ENCODE measurements at places on chromosomes 6 and 20. TPM values are rescaled to one million over a fixed set of nuclear protein-coding genes. Genes with fewer than 3 reads are reported as not detected.

DNA sequence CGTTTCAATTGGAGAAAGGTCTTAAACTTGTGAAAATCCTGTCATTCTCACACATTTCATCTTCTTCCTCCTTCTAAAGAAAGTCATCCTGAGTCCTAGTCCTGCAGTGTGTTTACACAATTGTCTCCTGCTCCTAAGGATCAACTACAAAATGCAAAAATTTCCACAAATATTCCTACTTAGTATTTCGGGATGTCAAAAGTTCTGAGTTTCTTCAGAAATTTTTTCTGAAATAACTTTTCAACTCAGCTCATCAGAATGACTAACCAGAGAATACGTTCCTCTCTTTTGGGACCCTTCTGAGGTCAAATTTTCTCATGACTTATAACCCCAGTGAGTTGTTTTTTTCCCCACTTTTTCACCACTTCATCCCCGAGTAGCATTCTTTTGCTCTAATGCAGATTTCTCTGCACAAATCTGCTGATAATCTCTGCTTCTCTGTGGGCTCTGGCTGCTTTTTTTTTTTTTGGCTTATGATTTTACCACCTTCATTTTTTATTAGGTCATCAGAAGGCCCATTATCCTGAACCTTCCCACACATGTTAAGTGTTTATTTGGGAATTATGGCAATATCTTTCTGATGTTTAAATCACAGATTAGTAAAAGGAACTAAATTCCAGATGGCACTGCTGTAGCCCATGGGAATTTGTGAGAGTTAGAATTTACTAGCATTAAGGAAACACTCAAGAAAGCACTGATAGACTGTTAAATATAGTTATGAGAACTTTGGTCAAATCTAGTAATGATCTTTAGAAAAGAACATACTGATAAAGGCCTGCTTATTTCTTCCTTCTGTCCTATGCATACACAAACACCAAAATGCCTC lies 41.4 kb downstream of the MAP3K5 start:
- no peak overlapping the region for H3K27ac ChIP-seq
- no peak for DNase-seq
- H3K36me3 ChIP-seq: no peaks in the 10 kb centered on the region
- no peaks in the 10 kb centered on the region for H3K27me3 ChIP-seq
- no peak overlapping the region for H3K4me3 ChIP-seq
- peaks cover 33% of the 10 kb centered on the region for H3K4me1 ChIP-seq

DNA sequence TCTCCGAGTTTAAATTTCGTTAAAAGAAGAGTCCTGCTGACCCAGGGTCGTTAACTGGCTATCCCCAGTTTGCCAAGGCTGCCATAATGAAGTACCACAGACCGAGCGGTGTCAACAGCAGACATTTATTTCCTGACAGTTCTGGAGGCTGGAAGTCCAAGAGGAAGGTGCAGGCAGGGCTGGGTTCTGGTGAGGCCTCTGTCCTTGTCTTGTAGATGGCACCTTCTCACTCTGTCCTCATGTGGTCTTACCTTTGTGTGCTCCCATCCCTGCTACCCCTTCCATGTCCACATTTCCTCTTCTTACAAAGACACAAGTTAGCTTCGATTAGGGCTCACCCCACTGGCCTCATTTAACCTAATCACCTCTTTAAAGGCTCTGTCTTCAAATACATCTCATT lies 29.8 kb upstream of the EEF1E1 start:
- H3K27ac ChIP-seq: no peak overlapping the region
- H3K27me3 ChIP-seq: no peaks in the 10 kb centered on the region
- no peaks in the 10 kb centered on the region for H3K4me1 ChIP-seq
- H3K4me3 ChIP-seq: no peak overlapping the region

The FRMD1 gene
- not detected for total RNA-seq

- peaks cover 37% of the 10 kb centered on the region for H3K36me3 ChIP-seq
- H3K4me1 ChIP-seq: peaks cover 9% of the 10 kb centered on the region
- H3K27ac ChIP-seq: no peak overlapping the region
- DNase-seq: no peak
Observed at GRCh38 chr6:35463292-35463691, 4.9 kb upstream of the RPL10A start.

- H3K4me1 ChIP-seq: peaks cover 36% of the 10 kb centered on the region
- H3K4me3 ChIP-seq: peak overlapping the region; percentile 66
- no peaks in the 10 kb centered on the region for H3K27me3 ChIP-seq
- no peaks in the 10 kb centered on the region for H3K36me3 ChIP-seq
- DNase-seq: no peak
- H3K27ac ChIP-seq: no peak overlapping the region
Observed at GRCh38 chr20:6770786-6771100, 3.3 kb downstream of the BMP2 start.

DNA sequence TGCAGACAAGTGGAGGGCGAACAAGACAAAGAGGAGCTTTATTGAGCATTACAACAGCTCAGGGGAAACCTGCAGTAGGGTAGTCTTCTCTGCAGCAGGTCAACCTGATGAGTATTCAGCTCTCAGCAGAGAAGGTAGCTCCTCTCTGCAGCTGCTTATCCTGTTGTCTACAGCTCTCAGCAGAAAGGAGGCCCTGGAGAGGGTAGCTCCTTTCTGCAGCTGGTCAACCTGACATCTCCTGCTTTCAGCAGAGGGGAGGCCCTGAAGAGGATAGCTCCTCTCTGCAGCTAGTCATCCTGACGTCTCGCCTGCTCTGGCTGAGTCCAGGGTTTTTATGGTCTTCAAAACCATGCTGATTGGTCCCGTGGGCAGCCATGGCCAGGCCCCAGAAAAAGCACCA lies 113.6 kb downstream of the CD24 start:
- H3K27me3 ChIP-seq: no peaks in the 10 kb centered on the region
- no peak for DNase-seq
- no peak overlapping the region for H3K4me3 ChIP-seq
- H3K4me1 ChIP-seq: no peaks in the 10 kb centered on the region
- H3K27ac ChIP-seq: no peak overlapping the region

The CCDC170 gene
- 0.32 TPM for total RNA-seq

GRCh38 chr20:30499123-30499522 lies 758.3 kb upstream of the DEFB115 start:
- no peak overlapping the region for H3K4me3 ChIP-seq
- H3K36me3 ChIP-seq: no peaks in the 10 kb centered on the region
- H3K27ac ChIP-seq: no peak overlapping the region
- H3K27me3 ChIP-seq: no peaks in the 10 kb centered on the region

DNA sequence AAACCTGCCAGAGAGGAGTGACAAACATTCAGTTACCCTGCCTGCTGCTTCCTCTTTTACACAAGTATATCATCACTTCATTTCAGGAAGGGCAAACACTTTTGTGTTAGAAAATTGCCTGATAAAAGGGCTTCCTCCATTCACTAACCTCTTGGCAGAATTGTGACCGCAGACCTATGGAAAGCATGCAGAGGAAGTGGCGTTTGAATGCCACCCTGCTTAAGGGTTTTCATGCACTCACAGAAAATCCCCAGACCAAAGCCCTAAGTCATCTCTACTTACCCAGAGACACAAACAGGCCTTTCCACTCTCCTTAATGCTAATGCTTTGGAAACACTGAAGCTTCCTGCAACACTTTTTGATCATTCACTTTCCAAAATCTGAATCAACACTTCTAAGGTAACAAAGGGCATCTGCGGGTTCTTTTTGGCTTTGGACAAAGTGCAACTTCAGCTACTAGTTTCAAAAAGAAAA lies 22.1 kb upstream of the RALGAPA2 start:
- H3K4me3 ChIP-seq: no peak overlapping the region
- H3K27ac ChIP-seq: no peak overlapping the region
- peak; percentile 90 for DNase-seq
- H3K4me1 ChIP-seq: peaks cover 14% of the 10 kb centered on the region
- H3K27me3 ChIP-seq: no peaks in the 10 kb centered on the region

The STMND1 gene
- not detected for total RNA-seq

DNA sequence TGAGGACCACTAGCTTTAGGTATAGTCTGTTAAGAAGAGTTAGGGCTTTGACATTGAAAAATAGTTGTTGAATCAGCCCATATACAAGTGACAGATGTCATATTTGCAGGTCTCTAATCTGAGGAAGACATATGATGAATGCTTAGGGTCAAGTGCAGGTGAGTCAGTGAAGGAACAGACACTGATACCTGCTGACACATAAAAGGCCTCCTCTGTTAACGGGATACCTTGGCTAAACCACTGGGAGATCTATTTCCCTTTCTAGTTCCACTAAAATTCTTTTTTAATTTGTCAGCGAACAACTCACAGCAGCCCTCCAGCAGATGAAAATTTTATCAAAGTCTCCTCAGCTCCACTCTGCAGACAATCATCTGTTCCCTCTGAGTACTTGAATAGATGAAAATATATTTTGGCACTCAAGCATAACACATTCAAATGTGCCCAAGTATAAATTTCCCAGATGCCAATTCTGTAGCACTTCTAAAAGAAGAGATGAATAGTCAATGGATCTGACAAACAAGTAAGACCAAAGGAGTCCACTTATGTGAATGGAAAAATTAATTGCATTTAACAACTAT lies 154.0 kb downstream of the KIF16B start:
- H3K36me3 ChIP-seq: peaks cover 34% of the 10 kb centered on the region
- no peaks in the 10 kb centered on the region for H3K4me1 ChIP-seq
- H3K4me3 ChIP-seq: no peak overlapping the region
- no peak for DNase-seq

The ADGRF5 gene
- 24.5 TPM for total RNA-seq

DNA sequence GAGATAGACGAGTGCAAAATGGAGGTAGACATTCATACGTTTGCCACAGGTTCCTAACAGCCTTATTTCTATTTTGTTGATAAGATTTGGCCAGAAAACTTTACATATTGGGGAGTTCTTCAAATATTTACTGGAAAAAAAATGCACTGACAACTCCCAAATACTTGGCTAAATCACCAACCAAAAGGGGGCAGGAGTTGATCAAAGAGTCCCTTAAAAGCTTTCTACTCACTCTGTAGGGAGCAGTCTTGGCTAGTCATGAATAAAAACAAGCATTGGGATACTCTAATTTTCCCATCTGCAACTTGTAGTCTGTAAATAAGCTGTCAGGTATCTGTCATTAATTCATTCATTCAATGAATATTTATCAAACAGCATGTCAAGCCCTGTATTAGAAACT lies 18.4 kb downstream of the TENT5A start:
- no peaks in the 10 kb centered on the region for H3K27me3 ChIP-seq
- no peak overlapping the region for H3K27ac ChIP-seq
- H3K4me1 ChIP-seq: no peaks in the 10 kb centered on the region
- H3K4me3 ChIP-seq: no peak overlapping the region

GRCh38 chr20:57680131-57680716 lies 29.6 kb downstream of the PMEPA1 start:
- no peak overlapping the region for H3K27ac ChIP-seq
- H3K4me1 ChIP-seq: peaks cover 79% of the 10 kb centered on the region
- no peaks in the 10 kb centered on the region for H3K36me3 ChIP-seq
- no peaks in the 10 kb centered on the region for H3K27me3 ChIP-seq

DNA sequence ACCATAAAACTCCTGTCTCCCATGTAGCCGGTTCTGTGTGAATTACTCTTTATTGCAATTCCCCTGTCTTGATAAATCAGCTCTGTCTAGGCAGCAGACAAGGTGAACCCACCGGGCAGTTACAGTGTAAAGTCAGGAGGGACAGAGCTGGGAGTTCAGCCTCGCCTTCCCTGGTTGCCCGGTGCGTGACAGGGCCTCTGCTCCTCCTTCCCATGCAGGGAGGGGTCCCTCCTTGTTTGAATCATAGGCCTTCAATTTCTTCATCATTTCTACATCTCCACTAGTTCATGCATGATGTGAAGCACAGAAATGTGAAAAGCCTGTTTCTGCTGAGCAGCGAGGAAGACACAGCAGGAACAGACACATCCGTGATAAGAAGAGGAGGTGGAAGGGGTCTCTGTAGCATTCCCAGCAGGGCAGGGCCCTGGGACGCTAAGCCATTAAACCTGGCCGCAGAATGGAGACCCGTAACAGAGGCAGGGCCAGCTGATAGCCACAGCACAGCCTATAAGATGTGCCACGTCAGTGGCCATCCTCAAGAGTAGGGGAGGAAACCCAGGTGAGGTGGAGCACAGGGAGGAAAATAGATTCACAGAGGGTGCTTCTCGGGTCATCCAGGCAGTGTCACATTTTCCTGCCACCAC lies 106.7 kb upstream of the CST7 start:
- H3K4me3 ChIP-seq: no peak overlapping the region
- H3K27me3 ChIP-seq: no peaks in the 10 kb centered on the region
- H3K36me3 ChIP-seq: no peaks in the 10 kb centered on the region
- no peak overlapping the region for H3K27ac ChIP-seq
- H3K4me1 ChIP-seq: no peaks in the 10 kb centered on the region

DNA sequence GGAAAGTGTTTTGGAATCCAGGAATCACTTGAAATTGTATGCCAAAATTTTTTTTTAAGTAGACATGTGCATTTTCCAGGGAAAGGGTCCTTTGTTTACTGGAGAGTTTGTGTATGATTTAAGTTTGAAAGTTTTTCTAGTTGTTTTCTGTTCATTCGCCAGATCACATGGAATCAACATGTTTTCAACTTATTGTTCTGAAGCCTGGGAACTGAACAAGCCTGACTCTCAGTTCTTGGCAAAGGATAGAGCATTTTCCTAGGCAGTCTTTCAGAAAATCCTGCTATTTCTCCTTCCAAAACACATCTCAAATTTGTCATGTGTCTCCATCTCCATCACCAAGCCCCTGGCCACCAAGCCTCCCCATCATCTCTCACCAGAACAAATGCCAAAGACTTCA lies 374.8 kb downstream of the MAFB start:
- peak; percentile 66 for DNase-seq
- no peak overlapping the region for H3K4me3 ChIP-seq
- H3K36me3 ChIP-seq: no peaks in the 10 kb centered on the region
- H3K27me3 ChIP-seq: no peaks in the 10 kb centered on the region
- H3K4me1 ChIP-seq: no peaks in the 10 kb centered on the region

DNA sequence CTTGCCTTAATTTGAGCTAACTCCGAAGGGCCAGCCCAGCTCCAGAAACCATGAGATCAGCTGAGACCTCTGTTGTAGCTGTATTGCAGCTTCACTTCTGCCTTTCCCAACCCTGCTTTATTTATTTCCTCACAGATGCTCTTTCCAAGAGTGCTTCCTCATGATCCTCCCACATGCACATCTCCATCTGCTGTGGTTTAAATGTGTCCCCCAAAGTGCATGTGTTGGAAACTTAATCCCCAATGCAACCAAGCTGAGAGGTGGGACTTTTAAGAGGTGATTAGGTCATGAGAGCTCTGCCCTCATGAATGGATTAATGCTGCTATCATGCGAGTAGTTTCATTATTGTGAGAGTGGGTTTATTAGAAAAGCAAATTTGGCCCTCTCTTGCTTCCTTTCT lies 164.4 kb upstream of the TAB2 start:
- H3K27ac ChIP-seq: no peak overlapping the region
- H3K4me1 ChIP-seq: no peaks in the 10 kb centered on the region
- no peaks in the 10 kb centered on the region for H3K36me3 ChIP-seq
- H3K4me3 ChIP-seq: no peak overlapping the region
- H3K27me3 ChIP-seq: no peaks in the 10 kb centered on the region
